Spinal cord (tissue), 10 donors: ENCODE measurements at places on chromosomes 3 and 15. TPM values are rescaled to one million over a fixed set of nuclear protein-coding genes. Genes with fewer than 3 reads are reported as not detected.

Gene RBPMS2
- 0.30 TPM for total RNA-seq

Gene PDIA5
- 9.5 TPM for total RNA-seq

Gene SOX2
- 82.5 TPM for total RNA-seq

Gene ADAM10
- total RNA-seq, result 108 TPM

Gene HPS3
- 28.1 TPM for total RNA-seq

Gene ADCY5
- total RNA-seq, result 29.5 TPM

Gene CHRNA7
- 14.3 TPM for total RNA-seq

Gene EPB42
- total RNA-seq, result 9.5 TPM

Gene GYG1
- 27.1 TPM for total RNA-seq

Gene GHSR
- total RNA-seq, result 0.40 TPM

Gene KNG1
- total RNA-seq, result not detected

Gene PAQR9
- total RNA-seq, result 5.6 TPM

Gene DPP8
- total RNA-seq, result 38.0 TPM

Gene RHCG
- 0.44 TPM for total RNA-seq

Gene PRTG
- 10.7 TPM for total RNA-seq

Gene LRRK1
- 5.2 TPM for total RNA-seq

Gene ATP13A5
- 0.89 TPM for total RNA-seq

Gene SLC22A14
- 0.28 TPM for total RNA-seq
